ENCODE measurements at places on chromosomes 2 and 18. TPM values are rescaled to one million over a fixed set of nuclear protein-coding genes. Genes with fewer than 3 reads are reported as not detected.

DNA sequence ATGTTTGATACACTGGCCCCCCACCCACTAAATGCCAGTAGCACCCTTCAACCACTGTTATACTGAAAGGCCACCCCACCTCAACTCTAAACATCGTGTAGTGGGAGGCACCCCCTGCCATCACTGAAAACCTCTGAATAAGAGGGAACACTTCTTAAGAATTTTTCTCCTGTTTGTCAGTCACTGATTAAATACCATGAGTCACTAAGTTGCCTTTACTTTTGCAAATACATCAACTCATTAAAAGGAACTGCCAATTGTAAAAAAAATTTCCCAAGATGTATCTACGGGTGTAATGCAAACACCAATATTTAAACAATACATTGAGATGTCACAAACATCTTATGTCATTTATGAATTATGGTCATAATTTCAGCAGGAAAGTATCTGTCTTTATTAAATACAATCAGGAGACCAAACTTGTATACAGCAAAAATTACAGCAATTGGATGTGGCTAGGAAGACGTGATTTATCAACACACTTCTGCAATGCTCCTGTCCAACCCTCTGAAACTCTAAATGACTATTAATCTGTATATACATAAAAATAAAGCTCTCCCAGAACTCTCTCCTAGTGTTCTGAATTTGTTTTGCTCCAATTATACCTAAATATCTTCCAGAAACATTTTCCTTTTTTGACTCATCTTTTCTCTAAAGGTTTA, 144.1 kb upstream of the STK17B start:
- no peak overlapping the region for H3K27ac ChIP-seq
- no peak overlapping the region for H3K4me3 ChIP-seq
- DNase-seq: no peak

QPCT gene
- 0.95 TPM for total RNA-seq

GRCh38 chr2:136253288-136254004, 135.5 kb upstream of the CXCR4 start:
- no peak overlapping the region for H3K4me3 ChIP-seq
- H3K4me1 ChIP-seq: peaks cover 6% of the 10 kb centered on the region
- H3K27me3 ChIP-seq: no peaks in the 10 kb centered on the region
- DNase-seq: no peak

LINC00305 gene
- not detected for total RNA-seq

DNA sequence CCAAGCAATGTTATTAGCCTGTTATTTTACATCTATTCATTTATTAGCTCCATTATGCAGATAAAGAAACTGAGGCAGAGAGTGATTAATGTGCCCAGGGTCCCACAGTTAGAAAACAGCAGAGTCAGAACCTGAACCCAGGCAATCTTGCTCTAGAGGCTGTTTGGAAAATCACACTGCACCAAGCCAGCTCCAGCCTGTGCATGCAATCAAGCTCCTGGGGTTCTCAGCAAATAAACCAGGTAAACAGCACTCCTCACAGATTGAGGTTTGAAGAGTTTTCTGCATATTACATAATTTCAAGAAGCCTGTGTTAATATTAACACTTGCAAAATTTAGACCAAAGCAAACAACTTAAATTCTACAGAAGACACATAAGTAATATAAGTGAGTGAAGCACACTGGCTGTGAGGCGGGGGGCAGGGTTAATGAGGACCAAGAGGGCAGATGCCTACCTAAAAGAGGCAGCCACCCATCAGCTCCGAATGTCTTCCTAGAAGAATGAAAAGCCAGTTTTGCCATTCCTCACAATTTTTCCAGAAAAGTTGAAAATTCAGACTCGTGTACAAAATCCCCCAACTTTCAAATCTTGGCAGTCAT, 35.4 kb downstream of the CACNB4 start:
- no peak overlapping the region for H3K27ac ChIP-seq
- no peaks in the 10 kb centered on the region for H3K27me3 ChIP-seq
- no peaks in the 10 kb centered on the region for H3K36me3 ChIP-seq
- no peaks in the 10 kb centered on the region for H3K4me1 ChIP-seq
- no peak overlapping the region for H3K4me3 ChIP-seq

- H3K27me3 ChIP-seq: no peaks in the 10 kb centered on the region
- DNase-seq: no peak
- H3K36me3 ChIP-seq: no peaks in the 10 kb centered on the region
- H3K27ac ChIP-seq: no peak overlapping the region
Measured at GRCh38 chr2:196149948-196150347, 21.4 kb downstream of the STK17B start.

- H3K4me1 ChIP-seq: no peaks in the 10 kb centered on the region
- no peaks in the 10 kb centered on the region for H3K27me3 ChIP-seq
- H3K4me3 ChIP-seq: no peak overlapping the region
- no peak overlapping the region for H3K27ac ChIP-seq
- DNase-seq: no peak
- H3K36me3 ChIP-seq: no peaks in the 10 kb centered on the region
Measured at GRCh38 chr2:20168048-20168726, 56.7 kb downstream of the SDC1 start.

- H3K36me3 ChIP-seq: no peaks in the 10 kb centered on the region
- no peak overlapping the region for H3K4me3 ChIP-seq
- no peaks in the 10 kb centered on the region for H3K4me1 ChIP-seq
- no peaks in the 10 kb centered on the region for H3K27me3 ChIP-seq
Measured at GRCh38 chr18:51337406-51337805, 139.9 kb upstream of the MEX3C start.
